Activated CD4-positive, CD25-positive, alpha-beta regulatory T cell treated with anti-CD3 and anti-CD28 coated beads, Interleukin-2, amount 50 U/mL, for 72 hours (primary cell): ENCODE measurements at places on chromosomes 13 and 19.

DNA sequence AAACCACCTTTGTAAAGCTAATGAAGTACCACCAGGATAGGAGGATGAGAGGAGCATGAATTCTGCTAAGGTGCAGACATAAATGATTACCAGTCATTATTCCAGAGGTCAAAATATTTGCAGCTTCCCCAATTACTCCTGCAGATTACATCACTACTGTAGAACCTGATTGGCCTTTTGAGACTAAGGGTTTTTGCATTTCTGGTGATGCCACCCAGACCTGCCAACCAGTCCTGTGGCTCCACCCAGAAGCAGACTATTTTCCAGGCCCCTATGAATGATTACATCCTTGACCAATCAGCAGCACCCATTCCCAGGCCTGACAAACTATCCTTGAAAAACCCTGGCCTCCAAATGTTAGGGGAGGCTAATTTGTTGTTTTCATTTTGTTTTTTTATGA is 11.2 kb upstream of the KCNC3 start:
- no peak for DNase-seq

GRCh38 chr13:51781246-51782022 is 22.5 kb downstream of the DHRS12 start:
- no peak for DNase-seq

DNA sequence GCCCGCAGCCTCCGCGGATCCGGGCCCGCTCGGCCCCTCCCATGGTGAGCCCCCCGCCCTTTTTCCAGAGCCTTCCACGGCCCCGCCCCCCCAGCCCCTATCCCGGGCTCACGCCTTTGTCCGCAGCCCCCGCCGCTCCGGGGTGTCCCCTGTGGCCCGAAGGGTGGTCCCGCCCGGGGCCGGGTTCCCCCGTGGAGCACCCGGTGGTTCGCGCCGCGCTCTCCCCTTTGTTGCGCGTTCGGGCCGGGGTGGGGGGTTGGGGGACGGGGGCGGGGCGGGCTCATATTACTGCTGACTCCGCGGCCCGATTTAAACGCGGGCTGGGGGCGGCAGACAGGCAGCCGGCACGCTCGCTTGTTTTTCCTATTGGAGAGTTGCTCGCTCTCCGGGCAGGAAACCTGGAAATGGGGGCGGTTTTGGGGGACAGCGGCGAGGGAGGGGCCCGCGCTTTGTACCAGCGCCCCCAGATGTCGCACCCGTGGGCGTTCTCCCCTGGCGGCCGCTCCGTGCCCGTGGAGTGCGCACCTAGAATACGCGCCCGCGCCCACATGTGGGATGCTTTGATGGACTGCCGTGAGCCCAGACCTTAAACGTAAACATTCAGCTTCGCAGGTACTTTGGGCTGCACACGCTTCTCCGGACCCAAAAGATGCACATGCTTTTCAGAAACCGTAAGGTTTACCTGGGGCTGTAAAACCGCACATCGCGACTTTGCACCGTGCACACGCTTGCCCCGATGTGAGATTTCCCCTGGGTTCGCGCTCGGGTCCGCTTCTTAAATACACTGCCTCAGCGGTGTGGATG is 699 bp downstream of the PTOV1 start:
- DNase-seq = no peak

- peak; percentile 90 for DNase-seq
Measured at GRCh38 chr19:3721131-3721886, 13.1 kb downstream of the TJP3 start.

DNA sequence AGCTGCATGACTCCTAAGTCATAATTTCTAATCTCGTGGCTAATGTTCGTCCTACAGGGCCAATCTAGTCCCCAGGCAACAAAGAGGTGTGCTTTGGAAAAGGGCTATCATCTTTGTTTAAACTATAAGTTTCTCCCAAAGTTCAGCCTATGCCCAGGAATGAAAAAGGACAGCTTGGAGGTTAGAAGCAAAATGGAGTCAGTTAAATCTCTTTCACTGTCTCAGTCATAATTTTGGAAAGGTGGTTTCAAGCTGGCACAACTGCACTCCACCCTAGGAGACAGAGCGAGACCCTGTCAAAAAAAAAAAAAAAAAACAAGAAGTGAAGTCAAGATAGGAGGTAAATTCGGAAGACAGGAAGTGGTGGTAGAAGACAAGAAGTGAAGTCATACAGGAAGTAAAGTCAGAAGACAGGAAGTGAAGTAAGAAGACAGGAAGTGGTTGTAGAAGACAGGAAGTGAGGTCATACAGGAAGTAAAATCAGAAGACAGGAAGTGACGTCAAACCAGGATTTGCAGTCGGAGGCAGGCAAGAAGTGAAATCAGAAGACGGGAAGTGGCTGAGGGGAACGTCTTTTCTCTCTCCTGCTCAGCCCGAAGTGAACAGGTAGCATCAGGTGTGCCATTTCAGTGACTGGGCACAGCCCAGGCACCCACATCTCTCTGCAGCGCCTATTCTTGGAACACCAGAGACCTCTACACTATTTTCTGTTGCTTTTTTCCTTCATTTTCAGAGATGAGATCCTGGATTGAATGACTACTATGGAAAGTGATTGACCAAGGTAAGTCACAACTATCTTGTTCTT is 32.2 kb downstream of the GP6 start:
- peak; percentile 44 for DNase-seq

- no peak for DNase-seq
Measured at GRCh38 chr13:108263621-108264355, 5.7 kb upstream of the TNFSF13B start.

DNA sequence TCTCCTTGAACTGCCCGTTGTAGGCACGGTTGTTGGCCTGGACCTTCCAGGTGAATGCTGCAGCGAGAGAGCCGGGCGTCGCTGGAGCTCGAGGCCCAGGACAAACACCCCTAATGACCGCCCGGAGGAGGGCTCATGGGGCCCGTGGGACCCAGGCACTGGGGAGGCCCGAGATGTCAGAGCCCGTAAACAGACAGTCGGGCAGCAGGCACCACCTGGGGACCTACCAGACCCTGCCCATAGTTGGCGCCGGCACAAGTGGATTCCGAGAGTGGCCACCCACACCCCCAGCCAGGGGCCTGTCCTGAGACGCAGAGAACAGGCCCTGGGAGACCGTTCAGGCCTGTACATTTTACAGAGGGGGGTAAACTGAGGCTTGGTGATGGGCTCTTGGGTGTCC is 2.4 kb downstream of the ATP8B3 start:
- no peak for DNase-seq

- DNase-seq = no peak
Measured at GRCh38 chr13:24615911-24616472, 64.2 kb upstream of the ATP12A start.

DNA sequence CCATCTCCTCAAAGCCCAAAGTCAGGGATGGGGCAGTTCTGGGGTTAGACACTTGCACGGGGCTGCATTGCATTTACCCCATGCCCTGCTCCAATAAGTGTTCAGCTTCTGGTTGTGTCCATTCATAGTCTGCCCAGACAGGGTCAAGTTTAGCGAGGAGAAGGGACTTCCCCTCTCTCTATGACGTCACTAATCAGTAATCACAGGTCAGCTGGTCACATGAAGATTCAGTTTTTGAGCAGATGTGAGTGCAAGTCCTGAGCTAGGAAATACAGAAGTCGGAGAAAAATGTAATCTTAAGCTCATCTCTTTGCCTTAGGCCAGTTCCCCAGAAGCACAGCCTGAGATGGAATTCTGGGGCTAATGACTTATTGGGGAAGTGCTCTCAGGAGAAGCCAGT is 310.1 kb downstream of the TSHZ3 start:
- DNase-seq = no peak

- DNase-seq = no peak
Measured at GRCh38 chr13:109400209-109400608, 386.2 kb downstream of the IRS2 start.

- no peak for DNase-seq
Measured at GRCh38 chr19:5143471-5144411, 174.8 kb downstream of the KDM4B start.

DNA sequence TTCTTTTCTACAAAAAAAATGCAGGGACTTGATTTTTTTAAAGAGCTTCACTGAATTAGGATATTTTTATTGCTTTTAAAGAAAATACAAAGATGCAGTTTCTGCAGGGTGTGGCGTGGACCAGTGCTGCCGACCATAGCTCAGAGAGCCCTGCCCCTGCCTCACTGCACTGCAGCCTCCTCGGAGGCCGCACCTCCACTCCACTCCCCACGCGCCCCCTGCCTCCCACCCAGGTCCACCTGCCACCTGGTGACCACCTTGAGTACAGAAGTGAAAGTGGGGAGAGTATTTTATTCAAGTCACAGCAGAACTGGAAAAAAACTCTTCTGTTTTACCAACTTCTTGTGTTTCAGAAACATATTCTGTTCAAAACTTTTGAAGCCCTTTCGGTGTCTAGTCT is 7.9 kb upstream of the F7 start:
- DNase-seq = no peak

DNA sequence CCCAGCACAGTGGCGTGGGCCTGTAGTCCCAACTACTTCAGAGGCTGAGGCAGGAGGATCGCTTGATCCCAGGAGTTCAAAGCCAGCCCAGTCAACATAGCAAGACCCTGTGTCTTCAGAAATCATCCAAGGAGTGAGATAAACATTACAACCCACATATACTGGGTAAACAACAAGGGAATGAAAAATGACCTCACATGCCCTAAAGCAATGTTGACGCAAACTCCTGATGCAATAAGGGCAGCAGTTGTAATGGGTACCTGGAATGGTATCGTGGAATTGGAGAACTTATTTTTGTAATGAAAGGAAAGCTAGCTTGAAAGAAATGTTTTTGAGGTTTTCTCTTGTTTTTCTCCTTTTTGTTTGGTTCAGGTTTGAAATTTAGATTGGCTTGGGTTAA is 24.5 kb upstream of the LGALS16 start:
- no peak for DNase-seq

GRCh38 chr19:32652894-32653598 is 21.9 kb downstream of the ANKRD27 start:
- no peak for DNase-seq
